Urothelium cell line (cell line): ENCODE measurements at places on chromosomes 1 and 21.

DNA sequence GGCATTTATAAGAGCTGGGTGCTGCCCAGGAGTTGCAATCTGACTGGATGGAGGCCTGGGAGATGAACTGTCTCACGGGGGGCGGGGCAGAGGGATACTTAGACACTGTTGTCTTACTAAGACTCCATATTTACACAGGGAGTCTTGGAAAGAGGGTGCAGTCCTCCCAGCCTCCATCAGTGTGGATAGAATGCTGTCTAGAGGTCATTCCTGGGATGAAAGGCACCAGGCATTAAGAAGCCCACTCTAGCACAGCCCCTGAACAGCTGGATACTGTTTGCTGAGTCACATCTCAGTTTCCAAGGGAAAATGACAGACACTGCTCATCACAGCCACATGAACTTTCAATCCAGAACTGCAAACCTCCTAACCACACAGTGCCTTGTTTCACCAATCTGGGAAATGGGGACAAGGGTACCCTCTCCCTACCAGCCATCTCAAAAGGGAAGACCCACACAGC, 43.3 kb downstream of the SSBP3 start:
- DNase-seq, result no peak

DNA sequence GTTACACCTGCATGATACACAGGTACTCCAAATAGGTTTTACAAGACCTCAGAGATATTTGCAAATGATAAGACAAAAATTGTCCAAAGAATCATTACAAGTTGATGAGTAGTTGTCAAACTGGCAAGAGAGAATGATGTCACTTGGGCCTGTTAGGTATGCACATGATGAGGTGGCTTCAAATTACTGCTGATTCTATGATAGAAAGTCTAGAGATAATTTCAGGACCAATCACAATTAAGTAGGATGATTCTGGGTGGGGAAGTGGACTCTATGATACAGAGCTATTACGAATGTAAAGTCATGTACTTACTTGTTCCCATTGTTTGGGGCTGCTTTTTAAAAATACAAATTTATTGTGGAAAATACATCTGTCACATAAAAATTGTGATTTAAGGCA, 5.2 kb upstream of the SPRR1B start:
- DNase-seq, result no peak

GRCh38 chr21:27423038-27423437, 456.1 kb upstream of the ADAMTS5 start:
- DNase-seq, result peak; percentile 70

GRCh38 chr1:217089361-217090014, 366.3 kb upstream of the ESRRG start:
- peak; percentile 70 for DNase-seq

GRCh38 chr1:37730376-37730775, 34.5 kb downstream of the EPHA10 start:
- no peak for DNase-seq

- DNase-seq, result no peak
These were observed 2.5 kb upstream of the RCSD1 start for GRCh38 chr1:167627615-167627864.

GRCh38 chr1:47938520-47938919, 58.7 kb downstream of the TRABD2B start:
- DNase-seq, result no peak

DNA sequence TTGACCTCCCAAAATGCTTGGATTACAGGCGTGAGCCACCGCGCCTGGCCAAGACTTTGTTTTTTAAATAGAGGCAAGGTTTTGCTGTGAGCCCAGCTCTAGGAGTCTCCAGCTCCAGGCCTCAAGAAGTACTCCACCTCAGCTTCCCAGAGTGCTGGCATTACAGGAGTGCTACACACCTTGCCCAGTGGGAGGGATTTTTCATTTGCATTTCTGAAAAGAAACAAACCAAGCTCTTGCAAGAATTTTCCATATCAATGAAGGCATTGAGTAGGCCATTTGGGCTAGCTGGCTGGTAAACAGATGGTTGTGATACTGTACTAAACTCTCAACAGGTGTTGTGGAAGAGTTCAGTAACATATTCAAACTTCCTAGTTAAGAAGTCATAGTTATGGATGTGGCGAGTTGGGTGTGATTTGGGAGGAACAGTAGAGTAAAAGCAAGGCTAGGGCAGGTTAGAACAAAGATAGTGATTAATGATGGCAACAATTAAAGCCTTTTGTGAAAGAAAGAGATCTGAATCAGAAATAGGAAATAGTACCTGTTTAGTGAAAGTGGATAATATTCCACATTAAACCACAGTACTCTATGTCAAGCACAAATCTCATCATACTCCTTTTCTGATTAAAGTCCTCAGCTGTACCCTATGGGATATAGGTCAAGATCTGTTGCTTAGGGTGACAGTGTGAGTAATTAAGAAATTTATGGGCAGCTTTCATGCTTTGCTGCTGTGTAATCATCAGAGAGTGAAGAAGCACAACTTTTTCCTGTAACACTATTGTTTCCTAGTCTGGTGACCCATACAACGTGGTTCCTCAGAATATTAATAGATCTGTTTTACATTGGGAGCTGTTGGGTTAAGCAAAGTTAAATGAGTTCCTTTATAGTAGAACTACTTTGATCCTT, 10.7 kb downstream of the AKIRIN1 start:
- no peak for DNase-seq

- no peak for DNase-seq
These were observed 613.8 kb downstream of the KIF26B start for GRCh38 chr1:245768596-245768995.

DNA sequence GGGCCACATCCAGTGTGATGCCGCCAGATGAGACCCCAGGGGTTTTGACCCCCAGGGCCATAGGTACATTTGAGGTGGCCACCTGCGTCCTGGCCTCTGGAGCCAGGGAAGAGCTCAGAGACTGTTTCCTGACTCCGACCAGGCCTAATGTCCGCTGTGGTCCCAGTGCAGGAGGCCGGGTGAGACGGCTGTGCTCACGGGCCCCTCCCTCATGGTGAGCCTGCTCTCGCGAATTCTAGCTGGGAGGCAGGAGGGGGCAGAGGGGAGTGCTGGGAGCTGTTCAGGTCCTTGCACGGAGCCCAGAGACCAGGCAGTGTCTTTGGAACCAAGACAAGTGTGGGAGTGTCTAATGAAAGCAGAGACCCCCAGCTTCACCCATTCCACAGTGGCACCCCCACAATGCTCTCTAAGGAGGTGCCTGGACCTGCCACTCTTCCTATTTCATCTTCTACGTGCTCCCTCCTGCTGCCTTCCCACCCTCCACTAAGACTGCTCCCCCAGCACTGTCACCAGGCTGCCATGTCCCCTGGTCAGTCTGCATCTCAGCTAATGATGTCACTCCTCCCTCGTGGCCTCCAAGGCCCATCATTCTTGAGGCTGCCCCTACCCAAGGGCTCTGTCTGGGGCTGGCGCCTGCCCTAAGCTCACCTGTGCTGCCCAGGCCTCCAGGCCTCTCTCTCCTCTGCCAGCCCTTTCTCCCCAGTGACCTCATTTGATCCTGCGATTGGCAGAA, 256.3 kb upstream of the C1orf174 start:
- no peak for DNase-seq

DNA sequence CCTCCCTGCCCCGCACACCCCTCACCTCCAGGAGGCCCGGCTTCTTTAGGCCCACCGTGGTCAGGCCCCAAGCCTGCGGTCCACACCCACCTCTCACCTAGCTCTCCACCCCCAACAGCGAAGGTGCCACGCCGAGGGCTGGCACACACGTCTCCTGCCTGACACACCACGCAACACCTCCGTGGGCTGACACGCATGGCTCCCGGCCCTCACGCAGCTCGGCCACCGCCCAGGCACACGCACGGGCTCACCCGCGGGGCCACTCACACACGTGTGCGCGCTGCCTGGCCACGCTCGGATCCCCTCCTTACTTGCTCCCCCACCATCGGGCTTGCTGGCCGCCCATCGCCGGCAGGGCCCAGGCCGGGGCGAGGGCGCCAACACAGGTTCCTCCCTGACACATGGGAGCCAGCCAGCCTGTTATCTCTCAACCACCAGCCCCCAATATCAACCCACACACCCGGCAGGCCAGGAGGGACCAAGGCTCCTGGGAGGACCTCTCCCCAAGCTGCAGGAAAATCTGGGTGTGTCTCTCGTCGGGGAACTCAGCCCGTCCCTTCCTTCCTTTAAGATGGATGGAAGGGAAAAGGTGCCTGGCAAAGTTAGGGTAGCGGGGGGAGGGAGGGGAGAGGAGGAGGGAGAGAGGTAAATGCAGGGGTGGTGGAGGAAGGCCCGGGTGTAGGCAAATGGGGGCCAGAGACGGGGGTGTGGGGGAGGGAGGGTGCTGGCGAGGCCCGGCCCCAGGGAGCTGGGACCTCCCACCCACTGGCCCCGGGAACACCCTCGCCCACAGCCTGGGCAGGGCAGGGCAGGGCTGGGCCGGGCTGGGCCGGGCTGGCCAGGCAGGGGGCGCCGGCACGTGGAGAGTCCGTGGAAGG, 546 bp downstream of the ELOVL1 start:
- DNase-seq, result peak; percentile 88

DNA sequence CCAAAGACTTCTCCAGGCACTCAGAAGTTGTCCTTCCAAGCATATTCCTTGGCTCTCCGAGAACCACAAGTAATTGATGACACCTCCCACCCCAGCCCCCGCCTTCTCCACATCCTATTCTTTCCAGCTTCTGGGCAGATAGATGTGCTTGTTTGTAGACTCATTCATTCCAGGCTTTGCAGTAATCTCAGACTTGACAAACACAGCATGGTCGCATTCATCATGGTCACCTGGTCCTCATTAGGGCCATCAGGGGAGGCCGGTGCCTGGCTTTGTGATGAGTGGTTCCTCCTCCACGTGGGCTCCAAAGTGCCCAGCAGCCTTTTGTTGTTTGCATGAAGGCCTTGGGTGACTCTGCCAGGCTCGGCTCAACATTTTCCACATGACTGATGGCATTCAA, 28.5 kb upstream of the KCNE2 start:
- DNase-seq, result no peak

- no peak for DNase-seq
These were observed 20.8 kb downstream of the ELK4 start for GRCh38 chr1:205610901-205611466.

GRCh38 chr1:212520299-212520698, 87.6 kb downstream of the NENF start:
- DNase-seq, result no peak

DNA sequence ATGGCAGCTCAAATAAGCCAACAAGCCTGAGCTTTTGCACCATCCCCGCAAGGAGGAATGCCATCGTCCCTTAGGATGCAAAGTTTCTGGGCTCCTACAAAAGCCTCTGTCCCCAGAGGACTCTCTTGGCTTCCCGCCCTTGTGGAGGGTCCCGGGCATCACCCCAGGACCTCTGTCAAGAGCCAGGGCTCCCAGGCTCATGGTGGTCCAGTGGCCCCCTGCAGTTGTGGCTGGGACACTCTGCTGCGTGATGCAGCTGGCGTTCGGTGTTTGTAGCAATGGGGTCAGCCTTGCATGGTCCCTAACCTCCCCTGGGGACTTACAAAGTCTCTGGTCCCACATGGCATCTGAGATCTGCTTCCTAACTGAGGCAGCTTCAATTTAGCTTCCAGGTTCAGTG, 104.7 kb downstream of the RIPK4 start:
- DNase-seq, result no peak
